ENCODE measurements at places on chromosomes 7 and 10.
A peak's percentile ranks its signal among the peaks of the same experiment; 100 is the strongest.

DNA sequence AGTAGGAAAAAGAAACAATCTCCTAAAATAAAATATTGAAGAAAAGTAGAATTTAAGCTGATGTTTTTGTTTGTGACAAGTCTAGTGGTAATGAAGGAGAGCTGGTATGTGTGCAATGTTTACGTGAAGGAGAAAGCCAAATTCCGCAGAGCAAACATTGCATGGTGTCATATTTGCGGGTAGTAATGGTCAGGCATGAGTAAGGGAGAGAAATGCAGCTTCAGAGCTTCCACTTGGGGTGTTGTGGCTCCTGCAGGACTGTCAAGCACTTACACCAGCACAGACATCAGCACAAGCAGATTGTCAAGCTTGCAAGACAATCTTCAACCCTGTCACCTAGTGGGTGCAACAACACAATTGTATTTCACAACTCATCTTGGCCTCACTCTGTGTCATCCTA is 136.5 kb upstream of the ETV1 start:
- peak; percentile 40 for DNase-seq

DNA sequence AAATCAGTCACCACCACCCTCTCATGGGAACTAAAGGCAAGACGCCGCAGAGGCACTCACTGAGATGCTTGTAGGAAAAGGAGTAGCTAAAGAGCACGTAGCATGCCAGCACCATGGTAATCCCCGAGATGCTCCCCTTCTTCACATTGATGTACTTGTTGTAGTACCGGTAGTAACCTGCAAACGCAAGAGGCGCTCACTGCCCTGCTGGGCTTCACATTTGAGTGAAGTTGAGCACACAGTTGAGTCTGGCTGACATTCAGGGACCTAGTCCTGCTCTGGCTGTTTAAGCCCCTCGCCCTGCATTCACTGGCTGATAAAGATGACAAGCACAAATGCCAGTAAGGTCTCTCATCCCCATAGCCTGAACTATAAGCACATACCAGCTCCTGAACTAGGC is 6.9 kb downstream of the ATP5MF start:
- peak; percentile 45 for DNase-seq

DNA sequence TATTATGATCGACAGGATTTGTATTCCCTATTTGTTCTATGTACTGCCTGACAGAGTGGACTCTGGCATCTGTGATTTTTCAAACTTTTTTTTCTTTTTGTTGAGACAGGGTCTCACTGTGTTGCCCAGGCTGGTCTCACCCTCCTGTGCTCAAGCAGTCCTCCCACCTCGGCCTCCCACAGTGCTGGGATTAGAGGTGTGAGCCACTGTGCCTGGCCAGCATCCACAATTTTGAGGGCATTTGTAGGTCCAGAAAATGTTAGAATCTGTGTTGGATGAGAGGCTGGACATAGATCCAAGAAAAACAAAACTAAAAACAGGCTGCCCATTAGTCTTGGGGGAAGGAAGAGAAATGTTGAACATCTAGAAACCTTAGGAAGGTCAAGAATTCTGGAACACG is 34.3 kb downstream of the SGPL1 start:
- DNase-seq: no peak

- DNase-seq: no peak
These were observed 3.5 kb downstream of the VGF start for GRCh38 chr7:101161692-101162471.

GRCh38 chr7:4025694-4026615 is 656.1 kb upstream of the FOXK1 start:
- DNase-seq: no peak

DNA sequence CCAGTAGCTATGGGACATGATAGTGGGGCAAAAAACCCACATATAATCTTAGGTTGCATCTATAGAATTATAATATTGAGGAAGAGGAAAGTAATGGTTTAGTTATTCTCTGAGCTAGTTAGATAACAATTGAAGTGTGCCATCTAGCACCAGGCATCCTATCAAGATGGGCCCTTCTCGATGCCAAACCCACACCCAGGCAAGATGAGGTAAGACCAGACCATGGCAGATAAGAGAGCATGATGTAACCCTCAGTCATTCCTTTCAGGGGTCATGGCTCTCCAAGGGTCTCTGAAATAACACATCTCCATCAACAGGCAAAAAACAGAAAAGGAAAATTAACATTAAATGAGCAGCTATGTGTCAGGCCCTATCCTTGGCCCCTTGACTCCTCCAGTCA is 128.7 kb downstream of the SH3PXD2A start:
- DNase-seq: no peak

GRCh38 chr7:1931256-1931950 is 261.3 kb downstream of the ELFN1 start:
- DNase-seq: no peak
